ENCODE measurements at places on chromosomes 3 and 15. TPM values are rescaled to one million over a fixed set of nuclear protein-coding genes. Genes with fewer than 3 reads are reported as not detected.

Gene GOLGA6B
- total RNA-seq: not detected

Gene ABHD14A
- 8.7 TPM for total RNA-seq

Gene RBP2
- total RNA-seq: not detected

Gene FSIP1
- 1.7 TPM for total RNA-seq

Gene TPRG1
- total RNA-seq: 0.43 TPM

Gene HYAL1
- total RNA-seq: 1.6 TPM

Gene ADAMTS7
- 3.8 TPM for total RNA-seq
